Omental fat pad (tissue), 4 donors: ENCODE measurements at places on chromosomes 1 and 21. TPM values are rescaled to one million over a fixed set of nuclear protein-coding genes. Genes with fewer than 3 reads are reported as not detected.

DNA sequence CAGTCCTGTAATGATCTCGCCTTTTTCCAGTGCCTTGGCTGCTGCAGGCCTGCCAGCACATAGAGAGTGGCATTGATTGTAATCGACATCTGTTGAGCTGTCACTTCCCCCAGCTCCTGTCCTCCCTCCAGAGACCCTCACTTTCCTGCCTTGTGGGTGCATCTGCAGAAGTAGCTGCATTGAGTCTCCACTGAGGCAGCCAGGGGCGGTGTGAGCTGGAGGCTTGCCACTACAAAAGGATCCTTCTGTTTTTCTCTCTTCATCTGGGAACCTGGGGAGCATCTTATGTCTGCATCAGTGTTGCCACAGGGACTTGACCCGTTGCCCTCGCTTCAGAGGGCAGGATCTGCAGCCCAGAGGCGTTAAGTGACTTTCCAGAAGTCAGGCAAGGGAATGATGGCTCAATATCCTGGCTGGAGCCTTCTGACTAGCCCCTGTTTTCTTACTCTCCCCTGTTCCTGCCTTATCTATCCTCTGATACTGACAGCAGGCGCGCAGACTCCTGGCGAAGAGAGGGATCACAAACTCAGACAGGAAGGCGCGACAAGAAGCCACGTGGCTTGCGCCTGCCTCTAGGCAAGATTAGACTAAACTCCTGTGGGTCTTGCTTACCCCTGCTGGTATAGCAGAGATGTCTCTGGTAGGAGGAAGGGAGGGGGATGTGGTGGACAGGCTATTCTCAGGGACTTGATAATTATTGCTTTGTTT lies 13.3 kb upstream of the FMOD start:
- DNase-seq = no peak

The NBPF6 gene
- total RNA-seq = not detected

DNA sequence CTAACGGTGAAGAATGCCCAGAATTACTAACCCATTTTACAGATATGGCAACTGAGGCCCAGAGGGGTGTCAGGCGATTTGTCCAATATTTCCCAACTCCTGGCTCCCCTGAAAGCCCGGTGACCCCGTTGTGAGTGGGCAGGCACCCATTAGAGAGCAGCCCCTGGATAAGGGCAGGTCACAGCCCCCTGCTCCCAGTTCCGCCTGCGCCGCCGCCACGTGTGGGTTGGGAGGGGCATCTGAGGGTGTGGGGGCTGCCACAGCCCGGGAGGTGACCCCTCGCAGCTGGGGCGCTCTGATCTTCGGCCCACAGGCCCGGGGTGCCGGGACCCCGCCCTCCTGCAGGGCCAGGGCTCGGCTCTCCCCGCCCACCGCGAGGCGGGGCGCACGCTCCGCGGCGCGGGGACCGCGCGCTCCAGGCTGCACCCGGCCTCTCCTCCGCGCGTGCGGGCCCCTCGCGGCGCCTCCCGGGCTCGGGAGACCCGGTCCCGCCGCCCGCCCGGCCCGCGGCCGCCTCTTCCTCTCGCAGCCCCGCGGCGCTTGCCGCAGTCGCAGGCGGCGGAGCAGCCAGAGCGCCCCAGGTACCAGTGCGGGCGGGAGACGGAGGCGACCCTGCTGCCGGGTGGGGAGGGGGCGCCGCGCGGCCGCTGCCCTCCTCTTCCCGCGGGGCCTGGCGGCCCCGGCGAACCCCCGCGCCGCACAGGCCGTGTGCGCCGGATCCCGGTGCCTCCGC lies at the start of gene HTR6:
Gene HTR6 (plus strand): TSS at position 423 of the 733 bp plus-strand sequence. CDS start 879 bp downstream, outside the sequence.
- DNase-seq = no peak

The LEFTY1 gene
- not detected for total RNA-seq

- no peak for DNase-seq
These were observed 62.5 kb downstream of the UBIAD1 start for GRCh38 chr1:11335417-11336056.

- no peak for DNase-seq
These were observed 161.5 kb downstream of the NRIP1 start for GRCh38 chr21:14903172-14903865.

- DNase-seq = no peak
These were observed 15.0 kb upstream of the PWP2 start for GRCh38 chr21:44092211-44092610.

The TSTD1 gene
- 43.1 TPM for total RNA-seq
